Skin of body (tissue), 3 donors: ENCODE measurements at places on chromosomes 7 and 10.

DNA sequence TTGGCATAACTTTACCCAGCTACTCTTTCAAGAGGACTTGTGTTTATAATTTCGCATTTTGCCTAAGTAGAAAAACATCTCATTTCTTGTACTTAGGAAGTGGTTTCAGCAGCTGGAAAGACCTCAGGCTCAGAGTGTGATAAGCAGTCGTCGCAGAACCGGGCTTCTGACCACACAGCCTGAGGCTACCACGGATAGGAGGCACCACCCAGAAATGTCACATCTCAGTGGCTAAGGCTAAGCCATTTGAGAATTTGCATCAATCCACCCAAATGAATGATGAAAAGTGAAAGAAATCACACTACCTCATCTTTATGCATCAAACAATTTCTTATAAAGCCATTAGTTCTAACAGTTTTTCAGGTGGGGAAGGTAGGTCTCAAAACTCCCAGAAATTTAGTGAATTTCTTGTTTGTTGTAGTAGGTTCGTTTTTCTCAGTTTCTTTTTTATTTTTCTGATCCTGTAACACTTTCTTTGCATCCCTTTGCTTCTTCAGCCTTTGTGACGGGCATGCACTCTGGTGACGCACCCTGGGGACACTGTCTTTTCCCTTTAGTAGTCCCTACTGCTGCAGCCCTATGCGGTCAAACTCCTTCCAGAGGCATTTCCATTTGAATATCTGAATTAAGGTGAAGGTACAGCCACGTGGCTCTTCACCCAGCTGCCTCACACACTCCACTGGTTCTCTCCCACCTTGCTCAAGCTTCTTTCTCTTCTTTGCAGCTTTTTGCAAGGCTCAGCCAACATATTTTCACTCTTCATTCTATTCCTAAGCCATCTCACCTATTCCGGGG, 68.5 kb downstream of the MAP3K8 start:
- no peak for DNase-seq

- no peak for DNase-seq
Measured at GRCh38 chr7:158827411-158828132, 1.7 kb downstream of the ESYT2 start.

DNA sequence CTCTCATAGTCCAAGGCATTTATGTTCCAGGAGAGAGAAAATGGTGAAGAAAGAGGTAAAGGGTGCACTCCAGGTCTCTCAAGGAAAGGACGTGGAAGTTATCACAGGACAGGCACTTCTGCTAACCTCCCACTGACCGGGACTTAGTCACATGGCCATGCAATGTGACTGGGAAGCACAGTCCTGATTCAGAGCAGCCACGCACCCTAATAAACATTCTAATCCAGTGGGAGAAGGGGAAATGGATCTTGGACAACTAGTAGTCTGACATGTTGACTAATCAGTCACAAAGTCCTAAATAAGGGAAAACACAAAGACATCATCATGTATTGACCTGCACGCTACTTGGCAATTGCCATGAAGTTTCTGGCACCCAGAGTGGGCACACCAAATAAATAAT, 417.5 kb upstream of the ZMIZ1 start:
- DNase-seq = no peak

- no peak for DNase-seq
Measured at GRCh38 chr7:513521-514166, 6.0 kb downstream of the PDGFA start.

DNA sequence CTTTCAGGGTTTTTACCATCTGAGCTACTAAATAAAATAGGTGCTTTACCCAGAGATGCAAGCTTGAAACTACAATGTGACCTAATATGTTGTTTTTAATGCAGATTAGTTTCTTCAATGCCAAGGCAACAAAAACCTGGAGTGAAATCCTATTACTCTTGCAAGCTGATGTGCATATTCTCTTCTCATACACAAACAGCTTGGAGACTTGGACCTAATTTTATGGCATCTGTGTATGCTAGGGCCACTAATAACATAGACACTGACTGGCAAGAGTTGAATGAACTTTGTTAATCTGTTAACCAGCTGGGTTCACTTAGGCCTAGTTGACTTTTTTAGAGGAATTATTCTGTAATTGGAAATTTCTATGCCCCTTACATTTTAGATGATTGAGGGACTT, 23.4 kb upstream of the SMIM30 start:
- no peak for DNase-seq

DNA sequence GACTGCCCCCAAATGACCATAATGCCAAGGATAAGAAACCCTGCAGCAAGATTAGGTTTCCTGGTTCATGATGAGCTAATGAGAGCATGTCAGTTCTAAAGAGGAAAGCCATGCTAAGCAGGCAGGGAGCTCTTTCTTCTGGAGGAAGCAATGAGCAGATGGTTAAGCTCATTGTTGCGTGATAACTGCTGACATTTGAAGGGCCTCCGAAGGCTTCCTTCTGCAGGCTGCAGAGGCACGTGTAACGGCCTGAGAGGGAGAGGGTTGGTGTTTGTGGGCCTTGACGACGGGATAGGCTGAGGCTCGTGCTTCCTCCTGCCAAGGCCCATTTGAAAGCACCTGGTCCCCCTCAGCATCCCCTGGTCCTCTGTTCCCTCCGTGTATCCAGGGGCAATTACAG, 63.5 kb upstream of the BTBD16 start:
- DNase-seq = peak; percentile 24

- DNase-seq = no peak
Measured at GRCh38 chr7:27116031-27116961, 13.8 kb upstream of the HOXA2 start.

DNA sequence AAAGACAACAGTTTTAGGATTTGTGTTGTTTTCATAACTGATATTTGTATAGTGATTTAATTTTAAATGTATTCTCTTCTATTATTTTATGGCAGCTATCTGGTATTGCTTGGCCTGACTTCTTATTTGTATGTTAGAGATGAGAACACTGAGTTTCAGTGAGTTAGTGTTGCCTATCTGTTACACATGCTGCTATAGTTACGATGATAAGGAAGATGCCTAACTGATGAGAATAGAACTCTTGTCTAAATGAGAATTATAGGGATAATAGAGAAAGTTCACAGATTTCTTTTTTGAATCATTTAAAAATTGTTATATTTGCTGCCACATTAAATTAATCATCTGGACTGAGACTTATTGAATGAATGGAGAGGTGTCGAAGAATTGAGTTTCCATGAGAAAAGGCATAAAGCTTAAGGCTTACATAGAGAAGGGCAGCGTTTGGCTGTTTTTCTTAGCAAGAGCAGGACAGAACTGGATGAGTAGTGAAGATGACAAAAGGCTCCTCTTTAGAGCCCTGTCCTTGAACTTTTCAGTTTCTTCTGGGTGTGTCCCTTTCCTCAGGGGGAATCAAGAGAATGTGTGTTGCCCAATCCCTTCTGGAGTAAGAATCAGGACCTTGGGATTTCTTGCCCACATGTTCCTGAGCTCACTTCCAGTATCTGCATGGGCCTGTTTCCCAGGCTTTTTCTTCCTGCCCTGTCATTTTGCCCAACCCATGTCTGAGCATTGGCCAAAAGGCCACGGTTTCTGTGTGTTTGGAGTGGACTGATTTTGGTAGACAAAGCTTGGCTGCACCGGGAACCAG, 195.6 kb upstream of the CSTF2T start:
- DNase-seq = peak; percentile 40

GRCh38 chr10:127447197-127447596, 101.9 kb upstream of the NPS start:
- DNase-seq = no peak

- DNase-seq = no peak
Measured at GRCh38 chr7:74474271-74474865, 20.7 kb downstream of the GTF2IRD1 start.

GRCh38 chr10:110600487-110601101, 33.1 kb downstream of the SMC3 start:
- DNase-seq = peak; percentile 14

DNA sequence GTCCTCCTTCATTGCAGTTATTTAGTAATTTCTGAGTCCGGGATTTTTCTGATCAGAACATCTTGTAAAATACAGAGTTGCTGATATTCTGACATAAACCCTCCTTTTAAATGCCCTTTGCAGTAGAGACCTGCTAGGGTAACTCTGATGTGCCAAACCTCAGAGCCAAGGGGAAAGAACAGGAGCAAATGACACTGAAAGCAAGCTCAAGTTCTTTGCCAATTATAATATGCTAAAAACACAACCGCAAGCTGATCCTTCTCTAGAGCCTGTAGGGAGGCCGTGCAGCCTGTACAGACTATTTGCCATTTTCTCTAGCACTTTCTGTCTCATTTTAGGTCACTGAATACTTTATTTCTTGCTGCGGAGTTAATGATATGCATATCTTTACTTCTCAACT, 240.4 kb downstream of the CAMK1D start:
- DNase-seq = no peak

- no peak for DNase-seq
Measured at GRCh38 chr10:53477313-53477675, 704.7 kb upstream of the MBL2 start.

DNA sequence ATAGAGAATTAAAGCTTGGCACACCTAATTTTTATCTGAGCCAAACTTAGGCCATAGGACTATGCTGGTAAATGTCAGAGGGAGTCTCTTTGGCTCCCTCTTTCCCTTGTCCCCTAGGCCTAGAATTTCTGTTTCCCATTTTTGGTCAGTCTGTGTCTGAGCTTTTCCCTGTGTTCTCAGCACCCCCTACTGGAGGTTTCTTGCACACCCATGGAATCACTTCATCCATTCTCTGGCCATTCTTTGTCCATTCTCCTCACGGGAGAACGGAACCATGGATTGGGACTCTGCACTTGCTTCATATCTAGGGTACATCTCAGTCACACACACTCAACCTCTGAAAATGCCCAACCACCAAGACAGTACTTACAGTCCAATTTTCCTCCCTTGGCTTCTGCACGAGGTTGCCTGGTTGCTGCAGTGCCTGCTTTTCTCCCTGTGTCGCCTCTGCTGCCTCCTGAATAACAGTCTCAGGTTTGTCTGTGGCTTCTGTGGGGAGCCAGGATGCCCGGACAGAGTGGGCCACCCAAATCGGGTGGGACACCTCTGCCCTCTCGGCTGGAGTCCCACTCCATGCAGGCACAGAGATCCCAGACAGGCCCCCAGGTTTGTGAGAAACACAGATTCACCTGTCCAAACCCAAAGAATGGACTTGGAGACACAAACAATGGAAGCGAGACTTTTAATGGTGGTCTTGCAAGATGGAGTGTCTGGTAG, 35.1 kb upstream of the DNAH11 start:
- no peak for DNase-seq

- DNase-seq = no peak
Measured at GRCh38 chr7:149723795-149724495, 49.4 kb downstream of the ZNF467 start.

- peak; percentile 65 for DNase-seq
Measured at GRCh38 chr10:59177031-59177797, 771 bp downstream of the PHYHIPL start.

DNA sequence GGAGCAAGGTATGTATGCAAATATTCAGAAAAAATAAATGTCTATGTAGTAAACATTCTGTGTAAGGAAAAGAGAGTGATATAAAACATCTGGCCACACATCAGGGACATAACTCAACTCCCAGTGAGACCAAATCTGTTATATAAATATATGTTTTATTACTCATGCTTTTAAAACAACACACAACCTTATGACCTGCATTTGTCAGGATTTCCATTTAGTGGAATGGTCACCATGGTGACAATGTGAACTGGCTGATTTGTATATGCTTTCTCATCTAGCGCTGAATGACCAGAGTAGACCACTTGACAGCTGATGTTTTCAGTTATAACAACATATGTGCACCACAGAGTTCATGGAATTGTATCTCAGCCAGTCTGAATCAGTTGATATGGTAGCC, 551.7 kb downstream of the HTR7 start:
- peak; percentile 89 for DNase-seq

GRCh38 chr7:151008511-151009323, 15.6 kb downstream of the ATG9B start:
- DNase-seq = no peak

DNA sequence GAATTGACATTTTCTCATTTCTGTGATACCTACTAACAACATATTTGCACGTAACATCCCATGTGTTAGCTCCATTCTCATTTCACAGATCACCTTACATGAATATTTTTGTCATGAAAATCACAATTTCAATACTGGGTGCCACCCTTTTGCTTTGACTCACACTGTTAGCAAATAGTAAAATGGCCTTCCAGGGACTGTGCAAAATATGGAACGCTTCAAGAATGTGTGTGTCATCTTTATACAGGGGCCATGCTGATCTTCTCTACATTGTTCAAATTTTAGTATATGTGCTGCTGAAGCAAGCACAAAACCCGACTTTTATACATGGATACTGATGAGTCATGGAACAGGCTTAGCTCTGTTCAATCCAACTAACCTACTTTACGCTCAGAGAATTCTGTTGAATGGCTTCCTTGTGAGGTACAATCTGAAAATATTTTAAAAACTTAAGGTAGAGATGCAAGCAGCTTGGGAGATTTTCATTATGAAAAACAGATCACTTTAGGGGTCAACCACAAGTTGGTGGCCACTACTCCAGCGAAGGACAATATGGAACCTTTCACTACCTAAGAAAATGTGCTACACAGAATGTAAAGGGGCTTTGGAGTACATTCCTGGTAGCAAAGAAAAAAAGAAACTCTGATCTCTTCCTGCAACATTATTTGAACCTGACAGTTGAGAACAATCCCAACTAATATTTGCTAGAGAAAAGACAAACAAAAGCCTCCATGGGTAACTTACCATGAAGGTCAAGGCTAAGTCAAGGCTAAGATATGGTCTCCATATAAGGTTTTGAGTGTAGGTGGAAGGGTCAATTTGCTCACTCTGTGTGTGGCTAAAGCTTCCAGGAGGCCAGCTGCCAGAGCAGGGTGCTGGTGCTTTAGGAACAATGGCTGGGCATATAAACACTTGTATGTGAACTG, 11.9 kb downstream of the ANKRD26 start:
- no peak for DNase-seq

GRCh38 chr10:121595806-121596688, 2.2 kb downstream of the FGFR2 start:
- DNase-seq = no peak

DNA sequence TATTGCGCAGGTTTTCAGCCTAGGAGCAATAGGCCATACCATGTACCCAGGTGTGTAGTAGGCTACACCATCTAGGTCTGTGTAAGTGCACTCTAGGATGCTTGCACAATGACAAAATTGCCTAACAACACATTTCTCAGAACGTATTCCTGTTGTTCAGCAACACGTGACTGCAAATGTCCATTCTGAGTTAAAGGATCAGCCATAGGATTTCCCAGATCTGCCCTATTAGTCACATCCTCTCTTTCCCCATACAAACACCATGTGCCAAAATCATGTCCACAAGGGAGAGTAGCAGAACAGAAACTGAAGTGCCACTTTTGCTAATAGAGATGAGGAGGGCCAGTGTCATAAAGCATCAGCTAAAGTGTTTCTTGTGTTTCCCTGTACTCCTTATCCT, 42.6 kb upstream of the AMPH start:
- no peak for DNase-seq

GRCh38 chr7:99557196-99557607, 1.2 kb upstream of the ZNF655 start:
- no peak for DNase-seq

- DNase-seq = no peak
Measured at GRCh38 chr10:725302-725701, 35.8 kb upstream of the DIP2C start.

- no peak for DNase-seq
Measured at GRCh38 chr10:124305131-124305530, 113.6 kb downstream of the OAT start.
